ENCODE measurements at places on chromosomes 11 and 22.

DNA sequence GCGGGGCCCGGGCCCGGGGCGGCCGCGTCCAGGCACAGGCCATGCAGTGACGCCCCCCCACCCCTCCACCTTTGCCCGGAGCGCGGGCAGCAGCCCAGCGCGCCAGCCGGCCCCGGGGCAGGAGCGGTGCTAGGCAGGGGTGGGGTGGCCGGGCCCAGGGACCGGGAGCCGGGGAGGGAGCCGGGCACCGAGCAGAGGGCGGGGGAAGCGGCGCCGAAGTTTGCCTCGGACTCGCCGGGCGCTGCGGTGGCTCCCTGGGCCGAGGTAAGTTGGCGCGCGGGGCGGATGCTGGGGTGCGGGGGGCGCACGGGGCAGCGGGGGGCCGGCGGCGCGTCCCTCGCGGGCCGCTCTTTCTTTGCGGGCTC, 332 bp downstream of the TEAD1 start:
- no peak for DNase-seq

- DNase-seq, result no peak
These were observed 246.4 kb upstream of the PDGFD start for GRCh38 chr11:104410336-104410735.

GRCh38 chr11:88535916-88536547, 198.5 kb upstream of the CTSC start:
- DNase-seq, result no peak

DNA sequence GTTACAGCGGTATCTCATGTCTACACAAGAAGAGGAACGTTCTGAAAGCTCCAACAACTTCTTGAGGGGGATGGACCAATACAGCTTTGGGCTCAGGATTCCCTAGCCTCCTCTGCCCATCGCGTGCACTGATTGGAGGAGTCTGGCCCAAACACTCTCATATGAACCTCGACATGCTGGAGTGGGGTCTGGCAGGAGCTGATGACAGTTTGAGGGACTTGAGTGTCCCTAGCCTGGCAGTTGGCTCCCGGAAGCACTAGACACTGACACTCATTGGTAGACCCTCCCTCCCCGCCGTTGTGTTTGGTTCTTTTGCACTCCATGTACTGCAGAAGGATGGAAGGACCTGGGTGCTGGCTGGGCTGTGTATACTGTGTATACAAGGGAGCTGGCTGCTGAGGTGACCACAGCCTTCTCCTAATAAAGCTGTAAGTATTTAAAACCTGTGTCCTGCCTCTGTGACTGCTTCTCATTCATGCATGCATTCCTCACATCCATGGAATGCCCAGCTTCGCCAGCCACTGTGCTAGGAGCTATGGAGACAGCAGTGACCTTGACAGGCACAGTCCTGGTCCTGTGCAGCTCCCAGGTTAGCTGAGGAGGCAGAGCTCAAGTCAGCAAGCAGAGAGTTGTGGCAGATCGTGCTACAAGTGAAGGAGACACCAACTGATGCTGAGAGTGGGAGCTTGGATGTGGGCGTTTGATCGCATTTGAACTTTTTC, 27.9 kb downstream of the ADAMTS15 start:
- no peak for DNase-seq

DNA sequence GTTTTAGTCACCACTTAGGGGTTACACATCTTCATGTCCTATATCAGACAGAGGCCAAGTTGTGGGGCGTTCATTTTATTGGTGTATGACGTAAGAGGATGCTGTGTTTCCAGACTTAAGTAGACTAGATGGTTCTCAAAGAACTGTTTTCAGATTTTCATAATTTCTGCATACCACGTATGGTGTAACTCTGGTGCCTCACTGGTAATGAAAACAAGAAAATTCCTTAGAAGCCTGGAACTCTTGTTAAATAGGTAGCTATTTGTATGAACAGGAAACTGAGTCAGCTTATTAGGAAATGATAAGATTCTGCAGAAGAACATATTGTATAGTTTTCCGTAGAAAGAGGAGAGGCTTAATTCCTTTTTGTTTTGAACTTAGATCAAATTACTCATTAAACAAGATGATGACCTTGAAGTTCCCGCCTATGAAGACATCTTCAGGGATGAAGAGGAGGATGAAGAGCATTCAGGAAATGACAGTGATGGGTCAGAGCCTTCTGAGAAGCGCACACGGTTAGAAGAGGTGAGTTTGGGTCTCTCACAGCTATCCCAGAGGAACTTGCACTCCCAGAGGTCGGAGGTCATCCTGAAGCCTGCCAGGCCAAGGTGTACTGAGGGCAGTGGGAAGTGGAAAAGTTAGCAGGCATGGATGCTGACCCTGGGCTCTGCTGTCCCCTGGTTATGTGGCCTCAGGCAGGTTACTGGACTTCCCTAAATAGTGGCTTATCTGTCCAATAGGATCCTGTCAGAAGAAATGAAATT, 3.9 kb downstream of the CDC45 start:
- DNase-seq, result no peak
